Stimulated activated CD8-positive, alpha-beta memory T cell treated with anti-CD3 and anti-CD28 coated beads, Interleukin-4, amount 100 ng/mL, for 24 hours (primary cell): ENCODE measurements at places on chromosomes 3 and 15.

DNA sequence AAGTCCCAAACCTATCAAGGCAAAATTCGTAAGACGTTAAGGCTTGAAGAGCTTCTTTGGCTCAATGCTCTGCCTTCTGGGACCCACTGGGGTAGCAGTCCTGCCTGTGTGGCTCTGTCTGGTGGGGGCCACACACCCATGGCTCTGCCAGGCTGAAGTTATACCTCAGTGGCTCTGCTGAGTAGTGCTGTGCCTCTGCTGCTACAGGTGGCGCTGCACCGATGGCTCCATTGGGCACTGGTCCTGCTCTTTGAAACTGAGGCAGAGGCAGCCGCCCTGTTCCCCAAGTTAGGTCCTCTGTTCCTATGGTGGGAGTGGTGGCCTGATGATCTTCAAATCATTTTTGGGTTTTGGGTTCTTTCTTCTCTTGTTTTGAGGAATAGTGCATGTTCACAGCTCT, 68.0 kb upstream of the AP4E1 start:
- no peak for DNase-seq

GRCh38 chr3:188455748-188456147, 301.8 kb downstream of the LPP start:
- DNase-seq, result no peak

GRCh38 chr15:77311618-77312398, 108.1 kb downstream of the PEAK1 start:
- DNase-seq, result no peak

DNA sequence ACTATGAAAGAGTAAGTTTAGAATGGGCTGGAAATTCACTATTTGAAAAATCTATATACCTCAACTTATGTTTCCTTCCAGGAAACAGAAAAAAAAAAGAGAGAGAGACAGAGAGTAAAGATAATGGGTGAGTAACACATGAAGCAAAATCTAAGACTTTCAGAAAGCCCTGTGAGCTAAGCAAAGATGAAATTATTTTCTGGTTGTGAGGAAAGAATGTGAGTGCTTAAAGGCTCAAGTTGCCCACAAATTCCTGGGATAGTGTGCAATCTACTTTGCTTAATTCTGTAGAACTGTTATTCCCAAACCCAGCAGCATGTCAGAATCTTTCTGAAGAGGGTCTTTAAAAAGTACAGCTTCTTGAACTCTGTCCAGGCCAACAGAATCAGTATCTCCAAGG, 337.7 kb upstream of the AGTR1 start:
- no peak for DNase-seq

- DNase-seq, result no peak
Measured at GRCh38 chr15:54839379-54839778, 357.4 kb downstream of the RSL24D1 start.

- DNase-seq, result no peak
Measured at GRCh38 chr3:138408751-138409570, 25.5 kb upstream of the ESYT3 start.

- DNase-seq, result no peak
Measured at GRCh38 chr15:60799885-60800284, 320.9 kb upstream of the ICE2 start.

GRCh38 chr3:18713577-18713951, 288.4 kb upstream of the SATB1 start:
- no peak for DNase-seq

DNA sequence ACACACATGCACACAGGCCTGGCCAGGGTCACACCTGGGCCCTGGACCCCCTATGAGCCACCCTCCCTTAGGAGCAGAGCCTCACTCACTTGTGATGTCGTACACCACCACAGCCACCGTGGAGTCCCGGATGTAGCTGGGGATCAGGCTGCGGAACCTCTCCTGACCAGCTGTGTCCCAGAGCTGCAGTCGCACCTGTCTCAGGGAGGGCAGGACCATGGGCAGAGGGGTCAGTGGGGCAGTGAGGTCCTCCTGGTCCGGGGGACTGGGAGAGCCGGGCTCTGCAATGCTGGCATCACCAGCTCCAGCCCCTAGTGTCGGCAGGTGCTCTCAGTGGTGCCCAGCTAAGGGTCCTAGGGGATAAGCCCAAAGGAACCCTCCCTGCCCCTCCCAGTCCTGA, 35.6 kb downstream of the SRPRB start:
- DNase-seq, result no peak

DNA sequence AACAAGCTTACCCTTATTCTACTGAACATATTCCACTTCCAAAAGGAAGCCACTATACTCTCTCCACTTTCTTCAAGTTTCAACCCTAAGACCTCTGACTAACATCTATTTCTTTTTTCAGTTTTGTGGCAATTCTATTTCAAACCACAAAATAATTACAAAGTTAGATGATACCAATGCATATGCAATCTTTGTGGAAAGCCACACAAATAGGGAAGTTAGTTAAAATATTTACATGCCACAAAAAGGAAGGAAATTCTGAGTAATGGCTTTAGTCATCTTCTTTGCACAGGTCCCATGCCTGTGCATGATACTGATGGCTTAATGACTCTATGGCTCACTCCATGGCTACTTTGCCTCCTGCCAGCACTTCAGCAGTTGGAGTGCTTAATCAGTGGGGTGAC, 57.0 kb upstream of the MCTP2 start:
- DNase-seq, result no peak

GRCh38 chr15:83219026-83219425, 11.4 kb upstream of the HDGFL3 start:
- DNase-seq, result no peak

GRCh38 chr15:94655249-94655880, 424.0 kb downstream of the MCTP2 start:
- DNase-seq, result no peak

GRCh38 chr3:162019817-162020216, 523.2 kb downstream of the OTOL1 start:
- no peak for DNase-seq
